ENCODE measurements at places on chromosomes 3 and 15.

DNA sequence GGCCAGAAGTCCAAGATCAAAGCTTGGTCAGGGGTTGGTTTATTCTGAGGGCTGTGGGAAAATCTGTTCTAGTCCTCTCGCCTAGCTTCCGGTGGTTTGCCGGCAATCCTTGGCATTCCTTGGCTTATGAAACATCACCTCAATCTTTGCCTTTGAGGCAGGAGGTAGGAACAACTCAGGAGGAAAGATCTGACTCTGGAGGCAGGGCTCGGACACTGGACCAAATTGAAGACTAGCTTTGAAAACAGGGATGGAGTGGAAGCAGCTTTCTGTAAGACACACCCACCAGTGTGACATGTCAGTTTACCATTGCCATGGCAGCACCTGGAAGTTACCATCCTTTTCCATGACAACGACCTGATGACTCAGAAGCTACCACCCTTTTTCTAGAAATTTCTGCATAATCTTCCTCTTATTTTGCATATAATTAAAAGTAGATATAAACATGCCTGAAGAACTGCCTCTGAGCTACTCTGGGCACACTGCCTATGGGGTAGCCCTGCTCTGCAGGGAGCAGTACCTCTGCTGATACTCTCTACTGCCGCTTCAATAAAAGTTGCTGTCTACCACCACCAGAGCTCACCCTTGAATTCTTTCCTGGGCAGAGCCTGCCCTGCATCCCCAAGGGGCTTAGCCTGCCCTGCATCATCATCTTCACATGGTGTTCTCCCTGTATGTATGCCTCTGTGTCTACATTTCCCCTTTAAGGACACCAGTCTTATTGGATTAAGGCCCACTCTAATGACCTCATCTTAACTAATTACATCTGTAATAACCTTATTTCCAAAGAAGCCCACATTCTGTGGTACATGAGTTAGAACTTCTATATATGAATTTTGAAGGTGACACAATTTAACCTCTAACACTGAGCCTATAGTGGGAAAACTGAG is 38.3 kb upstream of the TM4SF4 start:
- DNase-seq: no peak

- no peak for DNase-seq
Observed at GRCh38 chr3:52182196-52182595, 15.8 kb upstream of the ALAS1 start.

GRCh38 chr15:49428409-49429095 is 5.5 kb downstream of the FGF7 start:
- no peak for DNase-seq

- no peak for DNase-seq
Observed at GRCh38 chr3:87706176-87706575, 352.6 kb downstream of the CGGBP1 start.

GRCh38 chr3:52063026-52063723 is 6.8 kb upstream of the DUSP7 start:
- no peak for DNase-seq

DNA sequence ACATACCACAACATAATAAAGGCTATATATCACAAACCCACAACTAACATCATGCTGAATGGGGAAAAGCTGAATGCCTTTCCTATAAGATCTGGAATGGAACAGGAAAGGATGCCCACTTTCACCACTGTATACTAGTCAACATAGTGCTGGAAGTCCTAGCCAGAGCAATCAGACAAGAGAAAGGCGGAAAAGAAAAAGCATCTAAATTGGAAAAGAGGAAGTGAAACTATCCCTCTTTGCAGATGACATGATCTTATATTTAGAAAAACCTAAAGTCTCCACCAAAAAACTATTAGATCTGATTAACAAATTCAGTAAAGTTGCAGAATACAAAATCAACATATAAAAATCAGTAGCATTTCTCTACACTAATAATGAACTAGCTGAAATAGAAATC is 14.6 kb upstream of the PIK3CA start:
- DNase-seq: no peak

GRCh38 chr15:80285379-80285778 is 33.4 kb upstream of the CTXND1 start:
- DNase-seq: no peak

DNA sequence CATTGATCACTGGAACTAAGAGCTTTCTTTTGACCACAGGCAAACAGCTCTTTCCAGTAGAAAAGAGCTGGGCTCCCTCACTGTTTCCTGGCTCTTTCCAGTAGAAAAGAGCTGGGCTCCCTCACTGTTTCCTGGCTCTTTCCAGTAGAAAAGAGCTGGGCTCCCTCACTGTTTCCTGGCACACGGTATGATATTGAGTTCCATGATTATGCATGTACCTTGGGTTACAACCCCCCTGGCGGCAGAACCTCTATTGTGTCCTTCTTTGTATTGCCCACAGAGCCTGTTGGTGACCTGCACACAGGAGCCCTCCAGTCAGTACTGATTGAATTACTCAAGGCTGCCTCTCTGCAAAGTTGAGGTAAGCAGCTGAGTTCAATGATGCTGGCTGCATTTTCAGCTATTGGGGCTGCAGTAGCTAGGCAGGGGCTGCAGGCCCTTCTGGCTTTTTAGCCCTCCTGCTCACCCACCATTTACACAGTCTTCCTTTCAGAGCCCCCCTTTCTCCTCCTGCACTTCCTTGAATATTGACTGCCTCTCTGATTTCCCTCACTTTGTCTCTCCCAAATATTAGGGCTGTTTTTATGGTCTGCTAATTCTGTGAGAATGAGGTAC is 10.2 kb downstream of the ACKR2 start:
- no peak for DNase-seq

DNA sequence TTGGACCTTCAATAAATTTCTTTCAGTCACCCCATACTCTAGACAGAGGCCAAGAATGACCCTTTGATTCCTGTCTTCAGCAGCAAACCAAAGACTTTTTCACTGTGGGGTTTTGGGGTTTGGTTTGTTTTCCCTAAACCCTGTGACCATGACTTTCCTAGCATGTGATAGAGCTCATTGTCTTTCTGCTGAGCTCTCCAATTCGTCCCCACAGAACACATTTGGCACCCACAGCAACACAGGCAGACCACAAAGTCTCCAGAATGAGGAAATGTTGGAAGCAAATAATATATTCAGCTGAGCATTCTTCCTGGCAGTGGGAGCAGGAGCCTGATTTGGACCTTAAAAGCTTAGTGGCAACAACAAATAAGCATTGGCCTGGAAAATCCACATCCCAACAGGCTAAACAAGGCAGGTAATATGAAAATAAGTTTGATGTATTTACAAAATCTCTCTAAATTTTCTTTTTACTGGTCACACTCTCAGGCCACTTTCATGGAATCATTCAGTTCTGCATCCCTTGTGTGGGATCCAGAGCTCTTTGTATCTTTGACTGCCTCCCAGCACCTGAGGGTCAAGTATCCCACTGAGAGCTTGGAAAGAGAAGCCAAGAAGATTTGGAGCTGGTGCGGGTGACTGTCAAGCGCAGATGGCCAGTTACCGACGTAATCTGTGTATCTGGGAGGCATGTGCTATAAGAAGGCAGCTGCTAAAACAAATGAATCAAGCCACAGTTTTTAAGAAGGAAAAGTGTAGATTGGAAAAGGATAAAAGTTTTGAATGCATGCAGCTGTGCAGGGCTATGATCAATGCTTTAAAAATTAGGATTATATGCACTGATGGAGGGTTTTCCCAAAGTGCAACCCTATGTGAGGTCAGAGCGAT is 36.5 kb upstream of the CPB1 start:
- no peak for DNase-seq

All from left kidney (tissue), 8 donors.